Activated CD4-positive, alpha-beta memory T cell treated with anti-CD3 and anti-CD28 coated beads for 36 hours (primary cell): ENCODE measurements at places on chromosomes 12 and 14.

DNA sequence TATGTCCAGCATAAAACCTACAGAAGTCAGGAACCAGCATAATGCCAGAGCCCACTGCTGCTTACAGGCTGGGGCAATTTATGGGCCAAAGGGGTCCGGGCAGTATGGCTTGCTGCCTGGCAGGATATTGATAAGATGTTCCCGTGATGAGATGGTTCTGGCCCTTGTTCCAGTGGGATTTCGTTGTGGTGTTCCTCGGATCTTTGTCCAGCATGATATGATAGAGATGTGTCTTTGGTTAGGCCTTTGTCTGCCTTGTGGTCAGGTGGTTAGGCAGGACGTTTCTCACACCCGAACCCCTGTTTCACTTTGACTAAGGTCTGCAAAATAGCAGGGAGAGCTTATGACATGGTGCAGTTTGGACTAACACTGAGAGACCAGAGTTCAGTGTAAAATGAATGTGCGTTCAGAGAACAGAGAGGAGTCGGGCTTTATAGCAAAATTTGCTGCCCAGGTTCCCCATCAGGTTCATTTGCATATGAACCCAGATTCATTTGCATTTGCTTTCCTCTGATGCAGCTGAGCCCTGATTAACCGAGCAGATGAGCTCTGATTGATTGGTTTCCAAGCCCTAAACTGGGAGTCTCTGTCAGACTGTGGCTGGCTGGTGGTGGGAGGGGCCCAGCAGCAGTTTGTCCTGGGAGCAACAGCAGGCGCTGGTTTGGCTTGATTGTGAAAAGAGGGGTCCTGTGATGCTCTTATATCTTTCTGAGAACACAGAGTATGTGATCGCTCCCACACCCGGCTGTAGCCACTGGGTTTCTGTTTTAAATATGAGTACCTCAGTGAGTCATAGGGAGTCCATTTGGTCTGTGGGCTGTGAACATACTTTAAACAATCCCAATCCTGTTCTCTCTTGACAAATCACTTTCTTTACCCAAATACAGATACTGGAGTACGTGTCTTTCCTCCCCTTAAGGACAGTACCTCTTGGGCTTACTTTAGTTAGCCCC is 156.3 kb upstream of the PZP start:
- peak; percentile 73 for DNase-seq

GRCh38 chr14:76953311-76953945 is 75.1 kb downstream of the IRF2BPL start:
- peak; percentile 60 for DNase-seq

- DNase-seq = no peak
Observed at GRCh38 chr14:74462993-74463392, 30.1 kb downstream of the NPC2 start.

- peak; percentile 84 for DNase-seq
Observed at GRCh38 chr14:73753887-73754795, 40.0 kb upstream of the PNMA1 start.

GRCh38 chr14:71061458-71061857 is 154.2 kb downstream of the PCNX1 start:
- DNase-seq = no peak

GRCh38 chr12:54394281-54394719 is 9.8 kb upstream of the ZNF385A start:
- peak; percentile 57 for DNase-seq

DNA sequence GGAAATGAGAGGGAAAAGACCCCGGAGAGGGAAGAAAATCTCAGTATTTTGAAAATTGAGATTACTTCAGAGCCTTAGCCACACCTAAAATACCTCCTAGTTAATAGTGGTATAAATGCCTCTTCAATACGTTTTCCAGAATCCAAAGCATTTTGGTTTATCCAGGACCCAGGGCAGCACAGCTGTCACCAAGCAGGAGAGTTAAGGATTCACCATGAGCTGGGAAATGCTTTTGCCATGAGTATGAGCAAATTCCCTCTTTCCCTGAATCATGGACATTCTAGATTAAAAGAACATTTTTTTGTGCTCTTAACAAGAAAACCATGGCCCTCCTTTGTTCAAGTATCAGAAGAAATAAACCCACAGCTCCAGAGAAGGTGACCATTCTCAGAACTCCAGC is 21.8 kb upstream of the RTRAF start:
- no peak for DNase-seq

GRCh38 chr12:22653791-22654190 is 28.8 kb downstream of the ETNK1 start:
- no peak for DNase-seq

DNA sequence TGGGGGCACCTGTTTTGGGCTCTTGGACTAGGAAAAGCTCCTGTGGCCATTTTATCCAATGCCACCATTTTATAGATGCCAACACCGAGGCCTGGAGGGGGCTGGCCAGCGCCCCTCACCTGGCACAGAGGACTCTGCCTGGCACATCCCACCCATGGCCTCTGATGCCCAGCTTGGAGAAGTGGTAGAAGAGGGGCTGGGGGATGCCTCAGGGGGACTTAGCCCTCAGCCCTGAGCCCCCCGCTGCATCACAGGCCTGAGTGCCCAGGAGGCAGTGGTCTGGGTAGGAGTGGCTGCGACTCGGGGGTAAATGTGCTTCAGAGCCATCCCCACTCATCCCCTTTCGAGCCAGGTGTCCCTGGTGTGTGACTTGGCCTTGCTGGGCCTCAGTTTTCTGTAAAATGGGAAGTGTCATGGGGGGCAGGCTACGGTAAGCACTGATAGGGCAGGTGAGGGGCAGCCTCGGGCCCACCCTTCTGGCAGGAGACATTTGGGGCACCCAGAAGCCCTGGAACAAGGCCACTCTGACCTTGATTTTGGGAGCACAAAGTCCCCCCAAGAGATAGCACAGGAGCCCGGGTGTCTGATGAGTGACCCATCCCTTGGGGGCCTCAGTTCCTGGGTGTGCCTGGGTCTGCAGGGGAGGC is 22.5 kb downstream of the SH2B3 start:
- no peak for DNase-seq

DNA sequence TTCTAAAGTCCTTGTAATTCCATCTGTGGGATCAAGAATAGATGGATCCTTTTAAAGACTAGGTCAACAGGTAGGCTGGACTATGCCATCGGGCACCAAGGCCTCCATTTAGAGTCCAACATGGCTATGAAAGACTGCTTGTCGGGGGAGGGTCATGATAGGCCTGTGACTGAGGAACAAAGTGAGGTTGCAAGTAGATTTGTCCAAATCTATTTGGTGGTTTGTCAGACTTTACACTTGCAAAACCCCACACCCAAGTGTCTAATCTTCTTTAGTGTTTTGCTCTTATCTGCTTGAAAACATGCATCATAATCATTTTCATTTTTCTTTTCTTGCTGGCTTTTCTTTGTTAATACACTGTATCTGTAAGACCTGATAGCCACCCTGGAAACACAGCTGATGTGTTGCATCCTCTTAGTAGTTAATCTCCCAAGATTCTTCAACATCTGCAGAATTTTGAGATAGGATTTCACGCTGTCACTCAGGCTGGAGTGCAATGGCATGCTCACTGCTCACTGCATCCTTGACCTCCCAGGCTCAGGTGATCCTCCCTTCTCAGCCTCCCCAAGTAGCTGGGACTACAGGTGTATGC is 50.3 kb downstream of the TDP1 start:
- no peak for DNase-seq

DNA sequence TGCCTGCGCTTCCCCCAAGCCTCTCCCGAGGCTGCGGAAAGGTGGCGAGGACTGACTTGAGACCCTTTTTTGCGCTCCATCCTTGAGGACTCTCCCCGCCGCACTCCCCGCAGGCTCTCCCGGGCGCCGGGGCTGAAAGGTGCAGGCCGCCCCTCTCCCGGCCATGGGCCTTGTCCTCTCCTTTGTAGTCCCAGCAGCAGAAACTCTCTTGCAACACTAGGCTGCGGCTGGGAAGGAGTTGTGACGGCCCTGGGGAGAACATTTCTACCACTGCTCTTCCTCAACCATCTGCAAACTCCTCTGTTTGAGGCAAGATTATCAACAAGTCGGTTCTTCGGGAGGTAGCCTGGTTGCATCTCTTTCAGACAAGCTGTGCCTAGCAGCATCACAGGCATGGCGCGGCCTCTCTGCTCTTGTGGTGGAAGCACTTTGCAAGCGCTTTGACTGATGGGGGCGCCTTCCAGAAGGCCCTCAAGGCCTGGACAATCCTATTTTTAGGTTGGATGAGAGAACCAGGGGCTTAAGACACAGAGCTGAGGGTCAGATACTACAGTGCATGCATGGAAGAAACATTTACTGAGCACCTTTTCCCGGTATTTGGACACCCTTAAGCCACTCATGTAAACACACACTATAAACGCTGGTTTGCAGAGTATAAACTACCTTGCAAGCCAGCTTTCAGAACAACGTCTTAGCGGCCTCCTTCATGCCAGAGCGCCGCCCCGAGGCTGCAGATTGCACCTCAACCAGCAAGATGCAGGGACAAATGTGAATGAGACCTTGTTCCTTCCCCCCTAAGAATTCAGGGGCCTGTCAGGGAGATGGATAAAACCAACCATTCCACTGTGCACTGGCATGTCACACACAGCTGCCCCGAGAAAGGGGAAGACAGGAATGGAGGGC is 1.2 kb upstream of the PRIMA1 start:
- no peak for DNase-seq

DNA sequence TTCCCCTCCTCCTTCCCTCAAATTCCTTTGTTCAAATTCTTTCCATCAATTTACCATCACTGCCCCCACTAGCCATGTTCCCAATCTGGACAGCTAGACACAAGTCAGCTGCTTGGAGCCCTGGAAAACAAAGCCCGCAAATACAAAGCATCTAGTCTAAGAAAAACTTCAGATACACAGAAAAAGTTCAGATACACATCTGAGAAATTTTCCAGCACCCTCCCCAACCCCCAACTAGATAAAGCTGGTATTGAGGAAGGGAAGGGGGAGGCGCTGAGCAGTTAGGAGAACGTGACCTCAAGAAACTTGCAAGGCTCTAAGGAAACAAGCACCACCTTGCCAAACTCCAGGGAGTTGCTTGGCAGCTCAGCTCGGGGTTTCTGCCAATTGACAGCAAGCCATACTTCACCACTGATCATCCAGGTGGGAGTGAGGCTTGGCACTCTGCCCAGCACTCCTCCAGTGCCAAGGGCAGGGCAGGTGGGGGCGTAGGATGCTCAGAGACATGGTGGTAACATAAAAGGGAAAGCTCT is 5.1 kb upstream of the CNIH1 start:
- DNase-seq = no peak

DNA sequence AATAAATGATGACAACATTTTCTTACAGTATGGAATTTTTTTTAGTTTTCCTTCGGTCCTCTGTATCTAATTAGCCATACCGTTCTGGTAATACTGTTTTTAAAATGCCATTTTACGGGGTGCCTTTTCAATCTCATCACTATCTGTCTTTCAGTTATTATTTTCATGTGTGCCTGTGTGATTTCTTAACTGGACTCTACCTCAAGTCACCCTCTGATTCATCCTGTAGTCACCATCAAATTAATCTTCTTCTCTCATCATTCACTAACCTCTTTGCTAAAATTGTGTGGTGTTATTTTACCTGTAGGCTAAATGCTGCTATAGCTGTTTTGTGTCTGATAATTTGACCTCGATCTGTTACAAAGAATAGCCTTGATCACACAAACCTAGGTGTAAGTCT is 16.0 kb upstream of the CCT2 start:
- DNase-seq = no peak

DNA sequence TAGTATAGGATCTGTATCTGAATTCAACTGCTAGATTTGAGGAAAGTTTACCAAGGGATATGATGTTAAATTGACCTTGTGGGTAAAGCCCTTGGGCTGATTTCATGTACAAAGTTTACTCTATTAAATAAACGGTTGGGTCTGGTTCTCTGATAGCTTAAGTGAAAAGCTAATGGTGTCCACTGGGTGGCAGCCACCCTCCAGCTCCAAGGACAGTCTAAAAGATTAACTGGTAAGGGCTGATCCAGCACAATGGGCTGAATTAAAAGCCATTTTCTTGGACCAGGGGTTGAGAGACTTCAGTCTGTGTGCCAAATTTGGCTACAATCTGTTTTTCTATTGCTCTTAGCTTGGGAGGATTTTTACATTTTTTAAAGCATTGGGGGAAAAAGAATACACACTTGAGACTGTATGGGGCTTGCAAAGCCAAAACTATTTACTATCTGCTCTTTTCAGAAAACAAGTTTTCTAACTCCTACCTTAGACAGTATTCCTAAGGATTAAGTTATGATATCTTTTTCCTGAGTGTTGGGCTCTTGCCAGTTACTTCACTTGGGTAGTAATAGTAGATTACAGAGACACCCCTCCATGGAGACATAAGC is 116.5 kb downstream of the GPHN start:
- DNase-seq = peak; percentile 56

DNA sequence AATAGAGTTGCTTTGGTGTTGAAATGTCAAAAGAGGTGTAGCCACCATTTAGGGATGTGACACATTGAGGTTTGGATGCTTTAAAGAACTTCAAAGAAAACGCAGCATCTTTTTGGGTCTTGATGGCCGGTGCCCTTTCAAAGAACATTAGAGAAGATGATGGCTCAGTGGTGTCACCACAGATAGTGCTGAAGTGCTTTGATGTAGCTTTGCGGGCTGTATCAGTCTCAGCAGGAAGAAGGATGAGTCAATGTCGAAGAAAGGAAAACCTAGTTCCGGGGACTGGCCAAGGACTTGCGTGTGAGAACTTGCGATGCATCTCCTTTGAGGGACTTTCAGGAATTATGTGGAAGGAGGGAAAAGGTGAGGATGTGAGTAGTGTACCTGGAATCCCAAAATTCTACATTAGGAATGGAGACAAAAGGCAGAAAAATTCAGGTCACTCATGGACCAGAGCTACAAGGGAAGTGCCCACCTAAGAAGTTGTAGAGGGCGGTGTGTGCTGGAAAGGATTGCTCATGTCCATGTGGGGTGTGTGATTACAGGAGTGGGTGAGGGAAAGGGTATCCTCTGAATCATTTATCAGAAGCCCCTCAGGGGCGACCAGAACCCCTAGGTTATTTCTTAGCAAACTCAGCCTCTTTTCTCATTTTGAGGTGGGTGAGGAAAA is 39.7 kb upstream of the GZMB start:
- peak; percentile 83 for DNase-seq

- peak; percentile 80 for DNase-seq
Observed at GRCh38 chr14:102362084-102362483, 606 bp downstream of the CINP start.

DNA sequence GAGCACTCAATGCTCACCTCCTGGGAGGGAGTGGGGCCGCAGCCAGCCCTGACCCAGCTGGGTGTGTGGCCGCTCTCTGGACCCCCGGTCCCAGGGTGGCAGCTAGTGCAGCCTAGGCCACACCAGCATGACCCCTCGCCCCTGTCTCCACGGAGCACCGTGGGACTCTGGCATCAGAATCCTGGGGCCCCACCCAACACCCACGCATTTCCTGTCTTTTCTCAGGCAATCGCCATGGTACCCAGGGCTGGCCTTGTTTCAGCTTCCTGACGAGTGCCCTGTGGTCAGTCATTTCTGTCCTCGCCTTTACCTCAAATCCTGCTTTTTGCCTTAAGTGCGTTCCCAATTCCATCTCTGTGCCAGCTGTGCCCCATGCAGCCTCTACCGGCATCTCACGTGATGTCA is 15.9 kb downstream of the PACS2 start:
- peak; percentile 48 for DNase-seq

GRCh38 chr12:57844709-57845477 is 1.6 kb downstream of the CTDSP2 start:
- peak; percentile 69 for DNase-seq
